Activated T-helper 2 cell treated with anti-CD3 and anti-CD28 coated beads, Interferon-gamma antibody, Interleukin-2, Interleukin-4, amounts not matched to agents 10 μg/mL and 5 μg/mL and 100 μg/mL, durations not matched to agents 14 hours and 24 hours and 36 hours (primary cell): ENCODE measurements at places on chromosomes 13 and 19.

GRCh38 chr19:33357556-33357955 lies 16.0 kb upstream of the CEBPG start:
- DNase-seq: no peak

- no peak for DNase-seq
These were observed 802 bp upstream of the FREM2 start for GRCh38 chr13:38685974-38686576.

GRCh38 chr13:27267596-27267995 lies 3.0 kb upstream of the RASL11A start:
- DNase-seq: no peak

GRCh38 chr13:53015971-53016370 lies 12.6 kb upstream of the OLFM4 start:
- no peak for DNase-seq

DNA sequence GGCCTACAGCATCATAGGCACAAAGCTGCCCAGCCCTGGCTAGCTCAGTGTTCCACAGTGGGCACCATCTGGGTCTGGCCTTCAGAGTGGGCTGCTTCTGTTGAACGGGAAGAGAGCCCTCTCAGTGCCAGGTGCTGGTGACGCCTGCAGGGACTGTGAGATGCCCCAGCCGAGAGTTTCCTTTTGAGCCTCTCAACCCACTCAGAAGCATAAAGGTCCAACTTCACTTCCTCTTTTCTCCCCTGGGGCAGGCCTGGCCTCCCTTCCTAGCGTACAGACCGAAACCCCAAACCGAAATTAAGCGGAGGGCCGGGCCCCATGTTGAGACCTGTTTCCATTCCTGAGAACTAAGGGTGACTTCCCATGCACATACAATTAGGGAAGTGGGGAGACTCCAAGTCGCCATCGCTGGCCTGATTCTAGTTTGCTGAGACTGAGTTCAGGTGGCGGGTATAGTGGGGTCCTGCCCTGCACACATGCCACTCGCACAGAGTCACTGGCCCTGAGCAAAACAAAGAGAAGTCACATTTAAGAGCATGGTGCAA lies 6.9 kb downstream of the RAB8A start:
- DNase-seq: peak; percentile 45

DNA sequence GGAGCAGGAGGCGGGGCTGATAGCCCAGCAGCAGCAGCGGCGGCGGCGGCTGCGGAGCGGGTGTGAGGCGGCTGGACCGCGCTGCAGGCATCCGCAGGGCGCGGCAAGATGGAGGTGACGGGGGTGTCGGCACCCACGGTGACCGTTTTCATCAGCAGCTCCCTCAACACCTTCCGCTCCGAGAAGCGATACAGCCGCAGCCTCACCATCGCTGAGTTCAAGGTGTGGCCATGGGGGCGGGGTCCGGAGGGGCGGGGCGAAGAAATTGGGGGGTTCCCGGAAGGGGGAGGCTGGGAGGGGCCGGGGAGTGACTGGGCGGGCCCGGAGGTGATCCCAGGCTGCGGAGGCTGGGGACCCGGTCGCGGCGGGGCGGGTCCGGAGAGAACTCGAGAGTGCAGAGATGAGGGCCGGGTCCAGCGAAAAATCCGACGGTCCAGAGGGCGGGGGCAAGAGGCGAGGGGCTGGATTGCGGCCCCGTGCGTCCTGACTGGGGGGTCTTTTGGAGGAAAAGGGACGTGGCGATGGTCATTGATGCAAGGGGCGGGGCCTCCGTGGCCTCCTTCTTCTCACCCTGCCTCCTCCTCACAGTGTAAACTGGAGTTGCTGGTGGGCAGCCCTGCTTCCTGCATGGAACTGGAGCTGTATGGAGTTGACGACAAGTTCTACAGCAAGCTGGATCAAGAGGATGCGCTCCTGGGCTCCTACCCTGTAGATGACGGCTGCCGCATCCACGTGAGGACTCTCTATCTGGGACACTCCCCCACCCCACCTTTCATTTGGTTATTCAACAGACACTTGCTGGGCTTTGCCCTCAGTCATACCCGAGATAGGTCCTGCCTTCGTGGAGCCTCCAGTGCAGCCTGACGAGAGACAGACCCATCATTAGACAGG lies at the start of gene TBCB:
TBCB (plus strand) TSS at position 16 of the 891 bp plus-strand sequence; CDS start at position 109, 93 bp downstream.
- no peak for DNase-seq

DNA sequence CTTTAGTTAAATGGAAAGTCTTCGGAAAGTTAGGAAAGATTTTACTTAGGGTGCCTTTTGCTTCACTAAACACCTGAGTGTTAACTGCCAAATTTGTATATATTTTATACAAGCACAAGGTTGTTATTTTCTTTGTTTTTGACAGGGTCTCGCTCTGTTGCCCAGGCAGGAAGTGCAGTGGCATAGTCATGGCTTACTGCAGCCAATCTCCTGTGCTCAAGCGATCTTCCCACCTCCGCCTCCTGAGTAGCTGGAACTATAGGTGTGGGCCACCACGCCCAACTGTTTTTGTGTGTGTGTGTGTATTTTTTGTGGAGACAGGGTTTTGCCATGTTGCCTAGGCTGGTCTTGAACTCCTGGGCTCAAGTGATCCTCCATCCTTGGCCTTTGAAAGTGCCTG lies 16.2 kb downstream of the KCTD4 start:
- DNase-seq: no peak

GRCh38 chr13:99356012-99356261 lies 48.7 kb upstream of the GPR183 start:
- no peak for DNase-seq

DNA sequence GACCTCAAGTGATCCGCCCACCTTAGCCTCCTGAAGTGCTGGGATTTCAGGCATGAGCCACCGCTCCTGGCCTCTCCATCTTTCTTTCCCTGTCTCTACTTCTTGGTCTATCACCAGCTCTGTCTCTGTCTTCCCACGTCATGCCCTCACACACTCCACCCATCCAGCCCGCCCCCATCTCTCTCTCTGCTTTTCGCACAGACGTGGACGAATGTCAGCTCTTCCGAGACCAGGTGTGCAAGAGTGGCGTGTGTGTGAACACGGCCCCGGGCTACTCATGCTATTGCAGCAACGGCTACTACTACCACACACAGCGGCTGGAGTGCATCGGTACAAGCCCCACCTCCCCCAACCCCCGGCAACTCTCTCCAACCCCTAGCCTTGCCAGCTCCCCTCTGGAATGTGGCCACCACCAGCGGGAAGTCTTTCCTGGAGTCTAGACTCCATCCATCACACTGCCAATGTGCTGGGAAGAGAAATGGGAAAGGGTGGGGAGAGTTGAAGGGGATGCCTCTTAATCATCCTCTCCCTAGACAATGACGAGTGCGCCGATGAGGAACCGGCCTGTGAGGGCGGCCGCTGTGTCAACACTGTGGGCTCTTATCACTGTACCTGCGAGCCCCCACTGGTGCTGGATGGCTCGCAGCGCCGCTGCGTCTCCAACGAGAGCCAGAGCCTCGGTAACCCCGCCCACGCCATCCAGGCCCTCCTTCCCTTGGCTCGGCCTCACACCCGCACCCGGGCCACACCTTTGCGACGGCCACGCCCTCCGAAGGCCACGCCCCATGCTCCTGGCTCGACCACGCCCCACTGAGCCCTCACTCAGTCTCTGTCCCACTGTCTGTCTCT lies 22.5 kb downstream of the LTBP4 start:
- no peak for DNase-seq

DNA sequence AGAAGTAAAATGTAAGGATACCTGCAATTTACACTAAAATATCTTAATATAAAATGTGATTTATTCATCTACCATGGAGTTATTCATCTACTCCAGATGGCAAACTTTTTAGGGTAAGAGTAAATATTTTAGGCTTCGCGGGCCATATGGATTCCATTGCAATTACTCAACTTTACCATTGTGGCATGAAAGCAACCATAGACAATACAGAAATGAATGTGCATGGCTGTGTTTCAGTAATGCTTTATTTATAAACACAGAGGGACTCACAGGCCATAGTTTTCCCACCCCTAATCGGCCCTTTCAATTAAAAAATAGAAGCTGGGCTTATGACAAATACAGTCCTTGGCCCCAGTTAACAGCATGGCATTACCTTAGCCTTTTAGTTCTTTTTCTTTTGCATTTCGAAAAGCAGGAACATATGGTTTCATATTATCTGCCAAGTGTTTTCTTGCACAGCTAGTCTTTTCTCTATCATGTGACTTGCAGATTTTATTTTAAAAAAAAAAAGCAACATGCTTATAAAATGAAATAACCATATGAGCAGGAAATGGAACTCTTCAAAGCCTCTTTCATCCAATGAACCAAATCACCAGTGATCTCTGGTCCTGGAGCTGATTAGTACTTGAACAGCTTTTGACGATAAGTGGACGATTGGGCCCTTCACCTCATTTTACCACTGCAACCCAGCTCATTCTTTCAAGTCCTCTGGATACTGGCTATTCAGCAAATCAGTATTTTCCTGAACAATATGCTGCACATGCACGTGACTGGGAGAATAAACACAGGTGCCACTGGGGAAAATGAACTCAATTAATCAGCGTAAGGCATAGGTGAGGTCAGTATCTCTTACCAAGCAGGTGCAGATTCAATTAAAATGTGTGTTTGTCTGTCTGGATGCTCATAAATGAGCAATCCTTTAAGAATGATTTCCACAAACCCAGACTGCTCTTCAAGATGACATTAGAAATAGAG lies 63.9 kb downstream of the LHFPL6 start:
- no peak for DNase-seq

- DNase-seq: no peak
These were observed 1.6 kb downstream of the LMNB2 start for GRCh38 chr19:2454962-2455850.
